ENCODE measurements at places on chromosomes 3 and 15.
A peak's percentile ranks its signal among the peaks of the same experiment; 100 is the strongest.

GRCh38 chr3:179452872-179453271 lies 1.6 kb upstream of the GNB4 start:
- DNase-seq = no peak

DNA sequence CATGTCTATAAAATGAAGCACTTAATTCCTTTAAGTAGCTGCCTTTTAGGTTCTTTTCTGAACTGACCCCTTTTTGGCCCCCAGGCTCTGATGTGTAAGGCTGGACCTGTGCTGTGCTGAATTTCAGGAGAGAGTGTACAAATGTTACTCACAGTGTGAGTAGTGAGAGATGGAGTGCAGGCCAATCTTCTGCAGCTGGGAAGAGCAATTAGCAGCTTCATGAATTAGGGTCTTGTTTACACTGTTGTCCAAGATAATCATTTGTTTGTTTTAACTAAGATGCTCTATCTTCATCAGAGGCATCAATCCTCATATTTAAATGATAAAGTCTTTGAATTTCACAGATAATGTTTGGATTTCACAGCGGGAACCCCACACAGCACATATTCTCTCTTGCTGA lies 19.4 kb downstream of the ARPP21 start:
- no peak for DNase-seq

DNA sequence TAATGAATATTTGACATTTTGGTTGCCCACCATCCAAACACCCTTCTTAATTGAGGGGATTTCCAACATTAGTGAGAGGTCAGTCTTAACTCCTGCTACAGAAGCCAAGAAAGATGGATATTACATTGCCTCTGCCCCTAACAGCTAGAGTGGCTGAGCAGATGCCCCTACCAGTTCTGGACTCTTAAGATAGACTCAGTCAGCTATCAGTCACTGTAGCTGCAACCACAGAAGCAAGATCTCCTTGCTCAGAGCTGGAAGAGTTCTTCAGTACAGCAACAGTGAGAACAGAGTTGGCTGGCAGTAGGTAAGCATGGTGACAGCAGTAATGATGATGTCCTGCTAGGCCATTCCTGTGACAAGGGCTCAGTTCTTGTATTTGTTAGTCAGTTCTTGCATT lies 29.4 kb upstream of the TNFSF10 start:
- no peak for DNase-seq

DNA sequence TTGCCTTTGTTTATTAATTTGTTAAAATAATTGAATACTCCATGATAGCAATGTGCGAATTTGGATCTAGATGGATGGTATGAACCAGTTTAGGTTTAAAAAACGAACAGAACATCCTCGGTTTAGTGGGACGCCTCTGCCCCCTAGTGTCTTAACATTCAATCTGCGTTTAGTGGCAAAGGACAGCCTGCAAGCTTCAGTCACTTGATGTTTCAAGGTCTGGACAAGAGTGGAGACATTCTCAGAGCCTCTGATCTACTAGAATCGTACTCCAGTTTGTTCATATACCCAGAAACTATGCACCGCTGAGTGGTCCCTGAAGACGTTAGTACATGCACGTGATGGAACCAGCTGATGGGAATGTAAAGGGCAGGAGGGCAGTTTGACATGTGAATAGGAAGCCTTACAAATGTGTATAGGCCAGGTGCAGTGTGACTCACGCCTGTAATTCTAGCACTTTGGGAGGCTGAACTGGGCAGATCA lies 17.8 kb upstream of the ATP13A4 start:
- DNase-seq = peak; percentile 47

GRCh38 chr15:100596792-100597191 lies 5.2 kb downstream of the LINS1 start:
- DNase-seq = no peak

GRCh38 chr15:38894243-38894948 lies 329.8 kb upstream of the RASGRP1 start:
- DNase-seq = no peak

GRCh38 chr3:128354788-128355542 lies 111.7 kb downstream of the DNAJB8 start:
- no peak for DNase-seq

GRCh38 chr3:106805625-106806024 lies 571.6 kb upstream of the CCDC54 start:
- DNase-seq = no peak

DNA sequence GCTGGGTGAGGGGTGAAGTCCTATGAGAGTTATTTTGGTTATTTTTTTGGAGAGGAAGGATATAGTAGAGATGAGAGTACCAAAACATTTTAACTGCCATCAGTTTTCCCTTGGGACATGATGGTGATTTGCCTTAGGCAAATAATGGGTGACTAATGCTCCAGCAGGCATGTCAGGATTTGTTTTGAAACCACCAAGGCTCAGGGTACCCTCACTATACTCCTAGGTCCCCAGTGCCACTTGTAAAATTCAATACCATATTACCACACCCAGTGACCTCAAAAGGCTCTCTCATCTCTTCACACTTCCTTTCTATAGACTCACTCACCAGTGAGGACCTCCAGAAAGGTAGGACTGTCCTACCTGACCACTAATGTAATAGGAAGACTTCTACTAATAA lies 83.6 kb downstream of the WDR72 start:
- DNase-seq = no peak

GRCh38 chr3:154071146-154071545 lies 50.0 kb upstream of the ARHGEF26 start:
- no peak for DNase-seq

DNA sequence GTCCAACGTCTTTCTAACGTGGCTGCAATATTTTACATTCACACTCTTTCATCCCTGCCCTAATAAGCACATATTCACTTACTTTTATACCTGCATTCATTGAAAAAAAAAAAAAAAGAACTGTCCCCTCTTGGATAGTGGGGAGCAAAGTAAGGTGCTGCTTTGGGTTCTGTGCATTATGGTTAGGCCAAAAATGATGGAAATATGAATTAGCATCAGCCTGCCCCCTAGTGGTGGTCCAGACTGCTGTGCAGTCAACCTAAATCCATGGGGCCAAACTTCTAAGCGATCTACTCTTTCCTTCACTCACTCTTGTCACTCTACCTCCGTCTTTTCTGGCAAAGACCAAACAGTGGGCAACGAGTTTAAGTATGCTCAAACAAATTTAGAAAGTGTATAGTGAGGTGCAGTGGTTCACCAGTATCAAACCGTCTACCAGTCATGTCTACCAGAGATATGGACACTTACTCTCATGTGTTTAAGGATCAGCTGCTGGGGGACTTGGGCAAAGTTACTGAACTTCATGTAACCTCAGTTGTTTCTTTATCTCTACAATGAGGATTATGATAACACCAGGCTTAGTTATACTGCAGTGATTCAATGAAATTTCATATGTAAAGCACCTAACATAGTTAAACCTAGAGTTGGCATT lies 61.5 kb upstream of the GRM7 start:
- peak; percentile 35 for DNase-seq

DNA sequence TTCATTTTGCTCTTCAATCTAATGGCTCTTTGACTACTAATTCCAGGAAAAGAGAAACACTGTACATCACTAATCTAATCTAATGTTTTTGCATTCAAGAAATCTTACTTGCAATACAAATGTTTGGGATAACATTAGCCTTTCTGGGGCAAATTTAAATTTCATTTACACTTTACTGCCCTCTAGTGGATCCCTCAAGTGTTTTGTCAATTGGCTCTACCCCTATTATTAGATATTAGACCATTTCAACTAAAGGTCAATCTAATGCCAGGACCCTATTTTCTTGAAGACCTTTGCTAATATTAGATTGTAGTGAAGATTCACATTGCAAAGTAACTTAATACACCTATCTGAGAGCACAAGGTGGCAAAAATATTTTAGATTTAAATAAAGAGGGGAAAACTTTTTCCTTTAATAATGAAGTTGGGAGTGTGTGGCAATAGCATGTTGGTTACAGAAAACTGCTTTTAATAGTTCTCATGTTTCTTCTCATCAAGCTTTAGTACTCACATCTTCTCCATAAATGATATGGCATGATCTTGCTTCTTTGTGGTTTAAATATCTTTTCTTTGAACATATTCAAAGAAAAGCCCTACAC lies 5.0 kb downstream of the C2CD4A start:
- no peak for DNase-seq

GRCh38 chr15:79529157-79529785 lies 97.1 kb downstream of the MINAR1 start:
- peak; percentile 33 for DNase-seq

DNA sequence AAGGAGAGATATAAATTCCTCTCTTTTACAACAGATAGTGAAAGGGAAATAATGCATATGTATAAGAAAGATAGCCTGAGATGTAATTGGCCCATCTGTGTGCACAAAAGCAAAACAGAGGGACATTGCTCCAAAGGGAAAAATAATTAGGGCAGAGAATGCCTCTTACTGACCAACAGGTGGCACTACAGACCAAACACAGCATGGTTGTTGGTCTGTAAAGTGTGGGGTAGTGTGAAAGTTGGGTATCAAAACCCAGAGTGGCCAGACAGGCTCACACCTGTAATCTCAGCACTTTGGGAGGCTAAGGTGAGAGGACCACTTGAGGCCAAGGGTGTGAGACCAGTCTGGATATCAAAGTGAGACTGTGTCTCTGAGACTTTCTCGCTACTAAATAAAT lies 4.5 kb upstream of the TLNRD1 start:
- peak; percentile 24 for DNase-seq

- DNase-seq = no peak
These were observed 37.6 kb downstream of the CORO2B start for GRCh38 chr15:68616397-68616796.

DNA sequence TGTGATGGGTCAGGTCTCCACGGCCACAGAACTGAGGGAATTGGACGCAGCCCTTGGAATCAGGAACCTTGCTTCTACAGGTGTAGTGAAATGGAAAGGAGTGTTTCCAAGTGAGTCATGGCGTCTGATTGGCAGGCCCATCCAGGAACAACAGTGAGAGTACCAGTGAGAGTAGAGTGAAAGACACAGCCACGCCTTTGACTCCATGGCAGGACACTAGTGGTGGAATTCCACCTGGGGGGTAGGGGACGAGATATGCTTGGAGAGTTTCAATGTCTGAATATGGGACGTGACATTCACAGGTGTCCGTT lies 3.0 kb upstream of the SLC28A1 start:
- no peak for DNase-seq

GRCh38 chr3:12280357-12280806 lies 8.5 kb upstream of the PPARG start:
- no peak for DNase-seq

GRCh38 chr3:5258526-5258925 lies 71.0 kb downstream of the EDEM1 start:
- DNase-seq = no peak

DNA sequence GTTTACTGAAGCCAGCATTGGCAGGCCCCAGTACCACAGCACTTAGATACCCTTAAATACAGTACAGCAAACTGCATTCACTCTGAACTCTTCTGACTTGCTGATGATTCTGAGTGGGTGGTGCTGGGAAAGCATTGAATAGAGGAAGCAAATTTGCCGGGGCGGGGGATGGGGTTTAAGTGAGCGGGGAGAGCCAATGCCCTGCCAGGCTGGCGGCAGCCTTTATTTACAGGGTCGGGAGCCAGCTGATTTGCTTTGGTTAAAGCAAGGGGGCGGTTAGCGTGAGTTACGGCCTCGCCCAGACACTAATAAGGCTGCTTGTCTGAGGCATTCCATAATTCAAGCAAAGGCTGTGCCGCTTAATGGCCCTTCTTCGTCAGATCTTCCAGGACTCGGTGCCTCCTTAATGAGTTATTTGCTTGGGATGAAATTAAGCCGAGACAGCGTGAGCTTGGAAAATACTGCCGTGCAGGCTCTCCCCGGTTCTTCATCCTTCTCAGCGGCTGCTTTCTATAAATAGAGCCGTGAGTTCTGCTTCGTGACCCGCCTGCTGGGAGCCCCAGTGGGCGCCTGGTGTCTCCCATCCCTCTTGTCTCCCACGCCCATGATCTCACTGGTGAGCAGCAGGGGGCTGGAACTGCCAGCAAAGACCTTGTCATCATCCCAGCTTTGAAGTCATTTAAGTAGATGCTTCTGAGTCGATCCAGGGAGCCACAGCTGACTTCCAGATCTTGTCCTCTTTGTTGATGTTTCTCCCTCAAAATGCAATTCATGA lies 25.8 kb downstream of the SPSB4 start:
- peak; percentile 66 for DNase-seq

DNA sequence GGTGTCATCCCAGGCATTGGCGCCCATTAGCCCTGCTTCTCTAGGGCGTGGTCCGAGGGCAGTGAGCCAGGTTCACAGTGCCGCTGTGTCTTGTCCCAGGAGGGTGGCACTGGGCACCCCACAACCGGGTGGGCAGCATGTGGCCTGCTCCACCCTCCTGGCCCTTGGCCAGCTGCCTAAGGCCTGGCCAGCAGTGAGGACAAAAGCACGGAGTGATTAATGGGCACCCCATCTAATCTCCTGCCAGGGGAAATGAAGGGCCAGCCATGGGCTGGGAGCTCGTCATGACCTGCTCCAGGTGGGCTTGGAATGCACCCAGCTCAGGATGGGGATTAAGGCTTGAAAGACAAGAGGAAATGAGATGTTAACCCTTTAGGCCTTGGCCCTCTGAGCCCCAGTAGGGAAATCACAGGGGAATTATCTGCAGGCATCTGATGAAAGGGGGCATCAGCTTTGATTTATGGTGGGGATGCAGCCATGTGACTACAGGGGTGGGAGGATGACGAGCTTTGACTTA lies 5.2 kb downstream of the THSD4 start:
- DNase-seq = peak; percentile 38

DNA sequence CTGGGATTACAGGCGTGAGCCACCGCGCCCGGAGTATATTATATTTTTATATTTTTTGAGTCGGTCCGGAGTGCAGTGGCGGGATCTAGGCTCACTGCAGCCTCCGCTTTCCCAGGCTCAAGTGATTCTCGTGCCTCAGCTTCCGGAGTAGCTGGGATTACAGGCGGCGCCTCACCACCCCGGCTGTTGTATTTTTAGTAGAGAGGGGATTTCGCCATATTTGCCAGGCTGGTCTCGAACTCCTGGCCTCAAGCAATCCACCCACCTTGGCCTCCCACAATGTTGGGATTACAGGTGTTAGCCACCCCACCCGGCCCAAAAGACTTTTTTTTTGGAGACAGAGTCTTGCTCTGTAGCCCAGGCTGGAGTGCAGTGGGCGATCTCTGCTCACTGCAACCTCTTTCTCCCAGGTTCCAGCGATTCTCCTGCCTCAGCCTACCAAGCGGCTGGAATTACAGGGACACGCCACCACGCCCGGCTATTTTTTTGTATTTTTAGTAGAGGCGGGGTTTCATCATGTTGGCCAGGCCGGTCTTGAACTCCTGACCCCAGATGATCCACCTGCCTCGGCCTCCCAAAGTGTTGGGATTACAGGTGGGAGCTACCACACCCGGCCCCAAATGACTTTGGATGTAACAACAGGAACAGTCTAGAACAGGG lies 1.0 kb downstream of the ZNF589 start:
- DNase-seq = no peak

GRCh38 chr3:28677581-28677980 lies 329.0 kb upstream of the AZI2 start:
- no peak for DNase-seq

DNA sequence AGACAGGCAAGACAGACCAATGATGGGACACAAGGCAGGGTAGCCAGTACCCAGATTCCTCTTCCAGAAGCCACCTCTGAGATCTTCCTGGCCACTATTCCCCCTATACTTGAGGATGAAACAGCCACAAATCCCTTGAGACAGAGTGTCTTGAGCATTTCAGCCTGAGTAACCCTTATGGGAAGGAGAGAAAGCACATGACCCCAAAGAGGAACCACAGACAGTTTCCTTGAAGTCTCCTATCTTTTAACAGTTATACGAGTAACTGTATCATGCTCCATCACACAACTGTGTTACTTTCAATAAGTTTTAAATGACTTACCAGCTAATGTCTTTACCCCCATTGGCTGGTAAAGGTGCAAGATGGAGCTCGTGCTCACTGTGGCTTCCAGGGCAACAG lies 9.3 kb downstream of the VIPR1 start:
- no peak for DNase-seq

All from WERI-Rb-1 (cell line).